Cardiac muscle cell (in vitro differentiated cells and primary cell): ENCODE measurements at places on chromosomes 5 and 9. TPM values are rescaled to one million over a fixed set of nuclear protein-coding genes. Genes with fewer than 3 reads are reported as not detected.
A peak's percentile ranks its signal among the peaks of the same experiment; 100 is the strongest.

Gene RNF180
- 3.1 and 8.0 TPM in 2 replicates for polyA plus RNA-seq

Gene LHX3
- polyA plus RNA-seq = not detected in 2 replicates

Gene CCDC183
- 40.1 and 43.1 TPM in 2 replicates for polyA plus RNA-seq

Gene IL3
- not detected in 2 replicates for polyA plus RNA-seq

Gene EQTN
- not detected in 2 replicates for polyA plus RNA-seq

DNA sequence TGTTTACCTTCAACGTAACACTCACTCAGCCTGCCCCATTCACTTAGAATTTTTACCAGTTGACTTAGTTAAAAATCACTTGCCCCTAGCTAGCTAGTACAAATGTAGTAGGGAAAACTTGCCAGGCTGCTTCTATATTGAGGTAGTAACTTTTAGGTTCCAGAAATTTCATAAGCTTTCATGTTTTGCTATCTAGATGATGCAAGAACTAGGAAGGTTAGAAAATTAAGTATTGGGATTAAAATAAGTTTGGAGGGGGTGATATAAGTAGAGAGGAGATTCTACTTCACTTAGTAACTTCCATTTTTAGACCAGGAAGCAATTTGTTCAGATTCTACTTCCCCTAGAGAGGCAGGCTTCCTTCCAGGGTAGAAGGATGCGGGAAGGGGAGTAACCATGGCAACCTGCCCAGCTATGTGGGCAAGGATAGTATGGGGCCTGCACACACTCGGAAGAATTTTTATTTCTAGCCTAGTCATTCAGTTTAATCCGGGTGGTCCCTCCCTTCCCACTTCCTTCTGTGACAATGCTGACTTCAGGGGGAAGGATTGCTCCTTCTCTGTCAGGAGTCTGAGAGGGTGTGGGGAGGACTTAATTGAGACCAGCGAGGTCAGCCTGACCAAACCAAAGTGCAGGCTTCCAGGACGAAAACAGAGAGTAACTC is 4.2 kb downstream of the DAB2 start:
- H3K27ac ChIP-seq = no peak overlapping the region
- no peak for DNase-seq
- H3K4me3 ChIP-seq = no peak overlapping the region
- H3K4me1 ChIP-seq = peaks cover 7% of the 10 kb centered on the region

GRCh38 chr5:61450493-61451279 is 118.6 kb downstream of the ZSWIM6 start:
- H3K27me3 ChIP-seq = no peaks in the 10 kb centered on the region
- peak; percentile 63 for DNase-seq
- H3K4me3 ChIP-seq = no peak overlapping the region
- no peaks in the 10 kb centered on the region for H3K36me3 ChIP-seq
- no peak overlapping the region for H3K27ac ChIP-seq
- no peaks in the 10 kb centered on the region for H3K4me1 ChIP-seq

- no peaks in the 10 kb centered on the region for H3K36me3 ChIP-seq
- no peaks in the 10 kb centered on the region for H3K4me1 ChIP-seq
- no peaks in the 10 kb centered on the region for H3K27me3 ChIP-seq
- DNase-seq = no peak
Observed at GRCh38 chr9:75461183-75461582, 372.9 kb downstream of the OSTF1 start.

DNA sequence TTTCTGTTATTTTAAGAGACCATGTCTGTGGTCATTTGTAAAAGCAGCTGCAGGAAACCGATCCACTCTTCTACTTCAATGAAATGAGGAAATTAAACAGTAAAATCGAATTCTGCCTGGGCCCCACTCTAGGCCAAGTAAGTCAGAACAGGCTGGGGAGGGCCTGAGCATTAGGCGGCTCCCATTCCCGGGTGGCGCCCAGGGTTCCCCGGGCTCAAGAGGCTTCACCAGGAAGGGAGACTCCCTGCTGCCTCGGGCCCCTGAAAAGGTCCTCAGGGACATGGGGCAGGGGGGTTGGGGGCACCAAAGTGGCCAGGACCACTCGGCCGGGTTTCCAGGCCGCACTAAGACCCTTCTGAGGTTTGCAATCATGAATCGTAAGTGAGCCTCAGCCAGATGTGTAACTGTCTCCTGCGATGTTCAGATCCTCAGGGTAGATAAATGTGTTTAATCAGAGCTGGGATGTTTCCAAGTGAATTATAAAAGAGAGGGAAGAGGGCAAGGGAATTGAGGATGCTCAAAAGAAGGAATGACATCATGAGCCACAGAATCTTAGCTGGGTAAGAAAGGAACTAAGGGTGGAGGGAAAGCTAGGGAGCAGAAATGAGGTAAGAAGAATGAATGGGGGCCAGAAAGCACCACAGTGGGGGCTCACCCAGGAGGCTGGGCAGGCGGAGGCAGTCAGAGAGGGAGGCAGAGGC is 24.6 kb downstream of the MED10 start:
- no peaks in the 10 kb centered on the region for H3K36me3 ChIP-seq
- no peak for DNase-seq
- no peaks in the 10 kb centered on the region for H3K27me3 ChIP-seq

- H3K36me3 ChIP-seq = no peaks in the 10 kb centered on the region
- H3K27me3 ChIP-seq = no peaks in the 10 kb centered on the region
- no peak overlapping the region for H3K4me3 ChIP-seq
- no peak overlapping the region for H3K27ac ChIP-seq
Observed at GRCh38 chr9:23258569-23258968, 567.5 kb downstream of the ELAVL2 start.

DNA sequence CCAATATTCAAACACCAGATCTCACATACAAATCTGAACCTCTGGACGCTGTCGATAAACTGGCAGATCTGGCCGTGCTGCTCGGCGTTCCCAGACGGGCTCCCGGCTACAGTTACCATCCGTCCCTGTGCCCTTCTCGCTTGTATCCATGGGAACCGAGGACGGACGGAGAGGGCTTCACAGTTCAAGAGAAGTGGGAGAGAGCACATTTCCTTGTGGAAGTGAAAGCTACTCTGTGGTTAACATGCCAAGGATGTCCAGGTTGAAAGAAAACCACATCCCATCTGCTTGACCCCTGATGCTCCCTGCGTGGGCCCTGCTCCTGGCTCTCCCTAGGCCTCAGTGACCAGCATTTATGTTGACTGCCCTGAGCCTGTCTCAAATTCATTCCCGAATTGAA is 6.3 kb upstream of the DBN1 start:
- peaks cover 8% of the 10 kb centered on the region for H3K4me1 ChIP-seq
- H3K4me3 ChIP-seq = no peak overlapping the region
- peak overlapping the region; percentile 39 for H3K27ac ChIP-seq
- peaks cover 13% of the 10 kb centered on the region for H3K36me3 ChIP-seq

- no peaks in the 10 kb centered on the region for H3K27me3 ChIP-seq
Observed at GRCh38 chr9:101574731-101575333, 19.9 kb downstream of the PPP3R2 start.

GRCh38 chr9:125486152-125486508 is 220.9 kb downstream of the MAPKAP1 start:
- no peaks in the 10 kb centered on the region for H3K36me3 ChIP-seq
- peaks cover 48% of the 10 kb centered on the region for H3K4me1 ChIP-seq
- H3K27me3 ChIP-seq = no peaks in the 10 kb centered on the region
- H3K27ac ChIP-seq = peak overlapping the region; percentile 89
- no peak for DNase-seq
- no peak overlapping the region for H3K4me3 ChIP-seq

GRCh38 chr5:167029488-167029887 is 1262.0 kb upstream of the WWC1 start:
- H3K27ac ChIP-seq = no peak overlapping the region
- H3K4me1 ChIP-seq = no peaks in the 10 kb centered on the region
- no peaks in the 10 kb centered on the region for H3K36me3 ChIP-seq
- no peak for DNase-seq

GRCh38 chr5:167880420-167880819 is 411.0 kb upstream of the WWC1 start:
- H3K27ac ChIP-seq = no peak overlapping the region
- H3K4me1 ChIP-seq = no peaks in the 10 kb centered on the region
- H3K27me3 ChIP-seq = no peaks in the 10 kb centered on the region
- no peak for DNase-seq
- H3K4me3 ChIP-seq = no peak overlapping the region

- no peaks in the 10 kb centered on the region for H3K27me3 ChIP-seq
- no peaks in the 10 kb centered on the region for H3K36me3 ChIP-seq
- H3K4me3 ChIP-seq = no peak overlapping the region
- H3K4me1 ChIP-seq = peaks cover 45% of the 10 kb centered on the region
Observed at GRCh38 chr9:109861499-109861898, 81.5 kb downstream of the PALM2AKAP2 start.
